ENCODE measurements at places on chromosomes 2 and 18.

- peak; percentile 10 for DNase-seq
Observed at GRCh38 chr2:150911766-150912280, 349.8 kb downstream of the RBM43 start.

DNA sequence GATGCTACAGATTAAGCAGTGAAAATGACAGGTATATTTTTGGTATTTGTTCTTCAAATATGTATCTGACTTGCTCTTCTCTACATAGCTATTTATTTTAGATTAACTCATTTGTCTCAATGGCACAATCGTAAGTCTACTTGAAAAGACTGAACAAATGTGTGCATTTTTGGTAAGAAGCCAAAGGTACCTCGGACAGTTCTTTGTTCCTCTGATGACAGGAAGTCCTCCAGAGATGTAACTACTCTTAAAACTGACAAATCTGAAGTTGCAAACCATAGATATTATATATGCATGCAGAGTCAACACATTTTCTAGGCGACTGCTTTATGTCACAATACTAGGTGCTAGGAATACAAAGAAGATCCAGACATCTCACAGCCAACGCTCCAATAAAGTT lies 36.7 kb downstream of the NDUFAF7 start:
- no peak for DNase-seq

DNA sequence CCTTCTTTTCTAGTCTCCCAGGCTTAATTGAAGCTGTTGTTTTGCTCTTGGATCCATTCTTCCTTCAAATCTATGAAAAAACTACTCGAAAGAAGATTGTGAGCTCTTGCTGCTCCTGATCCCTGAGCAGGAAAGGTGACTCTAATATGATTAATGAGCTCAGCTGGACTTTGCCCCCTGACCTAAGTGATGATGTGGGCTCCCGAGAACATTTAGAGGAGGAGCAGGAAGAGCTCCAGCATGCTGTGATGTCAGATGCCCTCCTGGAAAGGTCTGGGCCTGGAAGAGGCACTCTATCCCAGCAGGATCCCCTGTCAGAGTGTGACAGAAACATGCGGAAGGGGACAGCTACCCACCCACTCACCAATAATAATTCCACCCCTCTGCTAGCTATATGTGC lies 117.9 kb upstream of the PELI1 start:
- no peak for DNase-seq

- DNase-seq = peak; percentile 49
Observed at GRCh38 chr2:16661936-16662839, 3.4 kb downstream of the CYRIA start.

- DNase-seq = peak; percentile 84
Observed at GRCh38 chr2:68287580-68288441, 31.9 kb downstream of the CNRIP1 start.

GRCh38 chr2:2558476-2558875 lies 227.4 kb upstream of the MYT1L start:
- DNase-seq = no peak

DNA sequence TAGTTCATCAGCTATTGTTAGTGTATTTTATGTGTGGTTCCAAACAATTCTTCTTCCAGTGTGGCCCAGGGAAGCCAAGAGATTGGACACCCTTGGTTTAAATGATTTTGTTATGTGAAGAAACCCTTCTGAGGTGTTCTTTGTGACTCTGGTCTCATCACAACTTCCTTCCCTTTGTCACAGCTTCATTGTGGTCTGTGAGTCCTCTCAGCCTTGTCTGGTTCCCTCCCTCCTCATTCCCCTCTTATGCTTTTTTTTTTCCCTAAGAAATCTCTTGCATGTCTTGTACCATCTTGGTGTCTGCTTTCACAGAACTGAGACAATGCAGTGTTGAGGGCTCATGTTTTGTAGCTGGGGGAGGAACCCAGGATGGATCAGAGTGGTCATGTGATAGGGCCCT lies 118.9 kb downstream of the TMEM182 start:
- DNase-seq = no peak

DNA sequence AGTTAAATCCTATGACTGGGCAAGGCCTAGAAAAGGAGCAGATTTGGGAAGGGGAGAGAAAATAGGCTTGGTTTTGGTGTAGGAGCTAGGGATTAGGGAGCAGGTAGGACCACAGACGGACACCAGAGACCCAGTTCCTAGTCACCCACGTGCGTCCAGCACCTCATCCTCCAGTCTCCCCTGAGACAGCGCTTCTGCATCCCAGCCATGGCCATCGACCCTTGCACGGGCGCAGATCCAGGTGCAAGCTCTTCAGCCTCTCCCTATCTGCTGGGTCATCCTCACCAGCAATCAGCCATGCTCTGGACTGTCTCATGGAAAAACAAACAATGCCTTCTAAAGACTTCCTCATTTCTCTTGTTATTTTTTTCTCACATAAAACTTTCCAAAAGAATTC lies 246.8 kb upstream of the RAB6C start:
- DNase-seq = no peak

DNA sequence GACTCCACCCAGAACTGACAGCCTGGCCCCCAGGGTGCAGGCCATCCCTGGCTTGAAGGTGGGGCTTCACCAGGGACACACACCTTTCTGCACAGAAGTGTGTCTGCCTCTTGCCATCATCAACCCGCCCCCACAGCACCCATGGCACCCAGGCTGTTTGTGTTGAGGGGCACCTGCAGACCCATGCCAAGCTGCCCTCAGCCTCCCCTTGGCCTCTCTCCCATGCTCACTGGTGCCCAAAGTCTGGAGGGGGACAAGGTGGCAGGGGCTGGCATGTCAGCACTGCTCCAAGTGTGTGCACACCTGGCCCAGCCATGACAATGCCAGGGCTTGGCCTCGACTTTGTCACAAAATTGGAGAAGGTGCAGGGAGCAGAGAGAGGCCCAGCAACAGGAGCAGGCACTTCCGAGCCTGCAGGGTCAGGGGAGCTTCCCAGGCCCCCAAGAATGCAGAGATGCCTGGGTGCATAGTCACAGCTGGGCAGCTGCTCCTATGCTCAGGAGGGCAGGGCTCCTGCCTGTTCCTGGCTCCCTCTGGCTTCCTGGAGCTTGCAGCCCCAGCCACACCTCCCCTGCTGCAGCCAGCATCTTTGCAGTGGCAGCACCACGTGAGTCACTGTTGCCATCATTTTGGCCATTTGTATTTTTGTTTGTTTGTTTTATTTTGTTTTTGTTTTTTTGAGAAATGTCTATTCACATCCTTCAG lies 280.6 kb upstream of the UBE2E3 start:
- no peak for DNase-seq

GRCh38 chr2:20667531-20668401 lies 822 bp downstream of the GDF7 start:
- DNase-seq = no peak

- DNase-seq = no peak
Observed at GRCh38 chr2:147865560-147865959, 20.7 kb downstream of the ACVR2A start.

GRCh38 chr2:8986327-8986976 lies 17.0 kb downstream of the MBOAT2 start:
- peak; percentile 77 for DNase-seq

- peak; percentile 59 for DNase-seq
Observed at GRCh38 chr18:44838971-44839666, 158.4 kb downstream of the SETBP1 start.

GRCh38 chr2:174635776-174636404 lies 38.3 kb upstream of the WIPF1 start:
- DNase-seq = no peak

GRCh38 chr18:939166-939565 lies 34.5 kb downstream of the ADCYAP1 start:
- no peak for DNase-seq

GRCh38 chr2:1375794-1376193 lies 37.5 kb upstream of the TPO start:
- no peak for DNase-seq

DNA sequence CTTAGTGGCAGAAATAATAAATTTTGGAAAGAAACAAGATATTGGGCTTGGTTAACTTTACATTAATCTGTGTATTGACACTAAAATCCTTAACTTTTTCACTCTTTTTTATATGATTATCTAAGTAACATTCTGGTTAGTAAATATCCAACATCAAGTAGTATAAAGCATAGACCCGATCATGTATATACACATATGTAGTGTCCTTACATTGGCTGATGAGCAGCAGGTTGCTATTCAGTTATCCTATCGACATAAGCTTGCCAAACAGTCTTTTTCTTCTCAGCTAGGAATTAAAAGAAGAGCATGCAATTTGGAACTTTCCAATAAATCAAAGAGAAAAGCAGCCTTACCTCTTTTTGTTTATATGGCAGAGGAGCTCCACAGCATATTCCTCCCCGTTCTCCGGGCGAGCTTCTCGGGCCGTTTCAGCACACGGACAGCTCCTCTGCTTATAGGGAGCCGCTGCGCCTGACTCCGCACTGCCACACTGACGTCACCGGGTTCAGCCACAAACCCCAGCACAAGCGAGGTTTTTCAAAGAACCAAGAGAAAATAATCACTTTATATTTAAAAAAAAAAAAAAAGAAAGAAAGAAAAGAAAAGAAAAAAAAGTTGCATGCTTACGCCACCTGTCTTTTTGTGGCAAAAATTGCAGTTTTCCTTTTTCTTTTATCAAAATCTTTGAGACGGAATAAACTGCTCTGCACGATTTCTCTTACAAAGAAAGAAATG lies at the start of gene SCG2:
SCG2 (minus strand) TSS at position 430 of the 735 bp plus-strand sequence. CDS start 3,079 bp downstream, outside the sequence.
- DNase-seq = peak; percentile 16

DNA sequence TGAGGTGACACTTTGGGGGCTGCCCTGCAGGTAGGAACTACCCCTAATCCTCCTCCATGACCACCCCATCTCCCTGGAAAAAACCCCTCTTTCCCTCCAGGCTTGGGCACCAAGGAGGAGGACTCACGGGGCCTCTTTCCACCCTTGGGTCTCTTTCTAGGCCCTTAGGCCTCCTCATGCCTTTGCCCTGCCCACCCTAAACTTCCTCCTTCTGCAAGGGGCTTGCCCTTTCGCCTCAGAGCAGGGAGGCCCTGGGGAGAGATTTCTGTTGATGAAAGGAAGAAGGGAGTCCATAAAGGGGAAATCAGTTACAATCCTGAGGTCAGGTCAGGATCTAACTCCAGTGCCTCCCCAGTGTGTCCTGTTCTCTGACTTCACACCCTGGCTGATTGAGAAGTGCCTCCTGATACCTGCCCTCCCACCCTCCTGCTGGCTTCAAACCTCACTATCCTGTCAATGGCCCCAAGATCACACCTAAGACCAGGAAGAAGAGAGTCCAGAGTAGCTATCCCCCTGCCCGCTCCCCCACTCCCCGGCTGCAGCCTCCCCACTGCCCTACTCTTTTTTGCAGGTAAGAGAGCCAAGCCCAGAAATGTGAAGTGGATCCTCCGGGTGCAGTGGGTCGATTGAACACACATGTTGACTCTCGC lies 16.7 kb upstream of the TNS1 start:
- no peak for DNase-seq

- no peak for DNase-seq
Observed at GRCh38 chr18:79588636-79589481, 90.7 kb upstream of the CTDP1 start.

DNA sequence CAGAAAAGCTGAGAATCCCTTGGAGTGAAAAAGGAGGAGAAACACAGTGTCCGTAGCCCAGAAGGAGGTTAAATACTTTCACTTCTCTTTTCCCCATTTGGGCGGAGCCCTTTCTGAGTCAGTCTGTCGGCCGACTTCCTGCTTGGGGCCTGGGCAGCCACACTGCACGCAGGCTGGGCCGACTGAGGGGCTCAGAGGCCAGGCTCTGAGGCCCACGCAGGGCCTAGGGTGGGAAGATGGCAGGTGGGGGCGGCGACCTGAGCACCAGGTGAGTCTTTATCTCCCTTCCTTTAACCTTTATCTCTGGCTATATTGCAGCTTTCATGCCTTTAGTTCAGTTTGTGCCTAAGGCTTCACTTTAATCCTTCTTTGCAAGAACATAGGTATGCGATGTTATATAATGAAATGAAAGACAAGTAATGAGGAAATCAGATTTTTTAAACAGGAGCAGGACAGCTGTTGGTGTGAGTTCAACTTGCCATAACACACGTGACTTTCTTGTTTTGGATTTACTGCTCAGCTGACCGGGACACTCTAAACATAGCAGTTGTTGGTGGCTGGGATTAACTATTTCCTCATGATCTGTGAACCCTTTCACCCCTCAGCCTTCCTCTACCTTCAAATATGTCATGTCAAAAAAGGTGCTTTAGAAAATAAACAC lies at the start of gene SP100:
SP100 (plus strand) TSS at position 141 of the 661 bp plus-strand sequence; CDS start at position 237, 96 bp downstream.
- DNase-seq = peak; percentile 91

DNA sequence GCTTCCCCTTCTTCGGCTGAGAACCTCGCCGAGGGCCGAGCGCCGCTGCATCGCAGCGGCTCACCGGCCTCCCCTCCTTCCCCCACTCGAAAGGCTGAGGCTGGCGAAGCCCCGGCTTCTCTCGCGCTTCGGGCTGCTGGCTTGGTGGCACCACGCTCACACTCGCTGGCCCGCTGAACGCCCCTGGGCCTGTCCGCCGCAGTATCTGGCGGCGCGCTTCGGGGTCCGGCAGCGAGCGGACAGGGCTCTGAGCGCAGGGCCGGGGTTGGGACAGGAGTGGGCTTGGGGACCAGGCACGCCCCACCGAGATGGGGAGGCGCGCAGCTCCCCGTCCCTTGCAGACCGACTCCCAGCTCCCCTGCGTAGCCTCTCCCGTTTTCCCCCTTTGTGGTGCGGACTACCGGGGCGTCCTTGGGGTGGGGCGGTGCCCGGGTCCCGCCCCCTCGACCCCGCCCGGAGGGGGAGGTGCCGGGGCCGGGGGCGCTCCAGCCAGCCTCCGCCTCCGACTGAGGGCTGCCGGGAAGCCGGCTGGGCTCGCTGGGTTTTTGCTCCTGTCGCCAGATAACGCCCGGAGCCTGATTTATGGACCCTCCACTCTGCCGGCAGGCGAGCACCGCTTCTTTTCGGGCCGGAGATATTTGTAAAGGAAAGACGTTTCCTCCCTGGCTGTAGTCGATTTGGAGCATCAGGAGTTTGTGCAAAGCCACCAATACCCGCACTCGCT lies 3.8 kb downstream of the GBX2 start:
- DNase-seq = no peak

GRCh38 chr2:15081356-15081755 lies 448.8 kb downstream of the LRATD1 start:
- DNase-seq = no peak

DNA sequence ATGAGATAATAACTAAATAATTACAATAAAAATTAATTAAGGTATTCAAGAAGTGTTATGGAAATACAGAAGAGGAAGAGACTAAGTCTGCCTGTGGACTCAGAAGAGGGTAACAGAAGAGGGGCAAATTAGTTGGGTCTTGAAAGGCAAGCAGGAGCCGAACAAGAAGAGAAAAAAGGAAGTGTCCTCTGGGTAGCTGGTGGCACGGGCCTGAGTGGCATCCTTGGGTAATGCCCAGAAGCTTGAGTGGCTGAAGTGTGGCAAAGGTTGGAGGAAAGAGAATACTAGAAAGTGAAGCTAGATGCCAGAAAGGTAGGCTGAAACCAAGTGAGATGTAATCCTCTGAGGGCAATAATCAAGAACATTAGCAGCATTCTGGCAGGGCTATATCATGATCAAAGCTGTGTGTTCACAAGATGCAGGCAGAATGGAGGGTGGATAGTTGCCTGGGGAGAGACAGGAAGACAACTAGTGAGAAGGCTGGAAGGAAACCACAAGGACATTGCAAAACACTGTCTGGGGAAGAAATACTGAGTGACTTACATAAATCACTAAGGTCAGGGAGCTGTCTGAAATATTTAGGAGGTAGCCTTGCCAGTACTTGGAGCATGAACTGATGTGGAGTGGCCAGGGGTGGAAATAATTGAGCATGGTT lies 16.2 kb downstream of the DOCK10 start:
- DNase-seq = no peak

All from erythroblast (primary cell).